ENCODE measurements at places on chromosomes 11 and 22.

GRCh38 chr11:89203814-89204213, 26.1 kb downstream of the TYR start:
- DNase-seq: no peak

GRCh38 chr22:37633089-37633624, 6.3 kb upstream of the SH3BP1 start:
- DNase-seq: no peak

DNA sequence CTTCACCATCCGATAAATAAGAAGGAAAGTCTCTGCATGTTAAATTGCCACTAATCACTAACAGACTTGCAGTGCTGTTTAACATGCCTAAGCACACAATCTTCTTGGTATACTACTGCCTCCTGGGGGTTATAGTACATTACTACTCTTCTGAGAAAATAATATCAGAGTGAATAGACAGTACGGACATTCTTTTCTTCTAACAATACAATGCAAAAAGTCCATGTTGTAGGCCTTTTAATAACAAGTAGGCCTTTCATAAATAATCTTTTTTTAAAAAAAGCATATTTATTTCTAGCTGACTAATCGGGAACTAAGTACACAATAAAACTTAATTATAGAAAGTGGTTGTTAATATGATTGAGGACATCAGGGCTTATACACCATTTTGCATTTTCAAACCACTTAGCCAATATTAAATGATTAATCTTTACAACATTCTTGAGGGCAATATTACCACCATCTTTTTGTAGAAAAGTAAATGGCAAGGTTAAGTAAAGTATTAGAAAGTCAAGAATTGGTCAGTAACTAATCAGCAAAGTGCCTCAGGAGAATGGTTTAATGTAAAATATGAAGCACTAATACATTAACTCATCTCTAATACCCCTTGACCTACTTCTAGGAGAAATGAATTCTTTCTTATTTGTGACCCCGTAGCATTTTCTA, 84.7 kb downstream of the TTC28 start:
- DNase-seq: no peak

GRCh38 chr22:22935056-22935545, 47.5 kb downstream of the IGLL5 start:
- DNase-seq: no peak

GRCh38 chr11:61968758-61969390, 1.4 kb upstream of the FTH1 start:
- DNase-seq: no peak

- DNase-seq: no peak
Observed at GRCh38 chr11:134481933-134482527, 70.0 kb upstream of the B3GAT1 start.

DNA sequence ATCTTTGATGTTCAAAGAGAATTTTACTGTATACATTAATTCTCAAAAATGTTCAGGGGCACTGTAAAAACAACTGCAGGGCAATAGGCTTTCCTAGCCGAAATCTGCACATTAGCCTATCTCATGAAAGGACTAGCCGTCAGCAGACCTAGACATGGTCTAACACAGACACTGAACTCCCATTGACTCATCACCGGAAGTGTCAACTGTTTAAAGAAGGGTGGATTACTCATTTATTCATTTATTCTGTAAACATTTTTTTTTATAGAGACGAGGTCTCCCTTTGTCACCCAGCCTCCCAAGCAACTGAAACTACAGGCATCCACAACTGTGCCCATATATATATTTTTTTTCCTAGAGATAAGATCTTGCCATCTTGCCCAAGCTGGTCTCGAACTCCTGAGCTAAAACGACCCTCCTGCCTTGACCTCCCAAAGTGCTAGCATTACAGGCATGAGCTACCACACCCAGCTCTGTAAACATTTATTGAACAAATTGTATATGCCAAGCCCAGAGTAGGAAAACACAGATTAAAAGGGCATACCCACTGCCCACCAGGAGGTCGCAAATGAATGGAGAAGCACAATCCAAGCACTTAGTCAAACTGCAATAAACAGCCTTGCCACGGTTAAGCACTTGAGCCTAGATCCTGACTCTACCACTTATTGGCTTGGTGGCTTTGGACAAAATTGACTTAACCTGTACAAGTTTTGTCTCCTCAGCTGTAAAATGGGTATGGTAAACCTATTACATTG, 26.6 kb downstream of the RAB30 start:
- no peak for DNase-seq

DNA sequence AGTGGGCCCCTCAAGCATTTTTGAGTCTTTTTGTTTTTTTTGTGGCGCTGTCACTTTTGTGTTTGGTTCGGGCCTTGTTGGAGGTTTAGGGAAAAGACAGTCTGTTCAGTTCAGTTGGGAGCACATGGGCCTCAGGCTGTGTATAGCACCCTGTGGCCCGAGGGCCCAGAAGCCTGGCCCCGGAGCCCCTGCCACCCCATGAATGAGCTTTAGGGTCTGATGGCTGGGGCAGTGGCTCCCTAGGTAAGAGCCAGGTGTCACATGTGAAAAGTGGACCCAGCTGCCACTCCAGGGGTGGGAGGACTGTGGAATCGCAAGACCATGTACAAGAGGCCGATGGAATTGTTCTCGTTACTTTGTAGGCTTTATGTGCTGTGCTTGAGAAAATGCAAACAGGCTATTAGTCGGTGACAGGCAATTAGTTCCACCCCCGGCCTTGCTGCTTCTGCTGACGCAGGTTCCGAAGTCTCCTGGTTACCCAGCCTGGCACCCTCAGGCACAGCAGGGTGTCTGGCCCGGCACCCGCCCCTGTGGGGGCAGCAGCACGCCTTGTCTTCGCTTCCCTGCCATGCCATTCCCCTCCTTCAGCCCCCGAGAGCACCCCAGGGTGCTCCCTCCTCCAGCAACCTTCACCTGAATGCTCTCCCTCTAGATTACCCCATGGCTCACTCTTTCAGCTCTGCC, 38.2 kb upstream of the PARVG start:
- DNase-seq: no peak

DNA sequence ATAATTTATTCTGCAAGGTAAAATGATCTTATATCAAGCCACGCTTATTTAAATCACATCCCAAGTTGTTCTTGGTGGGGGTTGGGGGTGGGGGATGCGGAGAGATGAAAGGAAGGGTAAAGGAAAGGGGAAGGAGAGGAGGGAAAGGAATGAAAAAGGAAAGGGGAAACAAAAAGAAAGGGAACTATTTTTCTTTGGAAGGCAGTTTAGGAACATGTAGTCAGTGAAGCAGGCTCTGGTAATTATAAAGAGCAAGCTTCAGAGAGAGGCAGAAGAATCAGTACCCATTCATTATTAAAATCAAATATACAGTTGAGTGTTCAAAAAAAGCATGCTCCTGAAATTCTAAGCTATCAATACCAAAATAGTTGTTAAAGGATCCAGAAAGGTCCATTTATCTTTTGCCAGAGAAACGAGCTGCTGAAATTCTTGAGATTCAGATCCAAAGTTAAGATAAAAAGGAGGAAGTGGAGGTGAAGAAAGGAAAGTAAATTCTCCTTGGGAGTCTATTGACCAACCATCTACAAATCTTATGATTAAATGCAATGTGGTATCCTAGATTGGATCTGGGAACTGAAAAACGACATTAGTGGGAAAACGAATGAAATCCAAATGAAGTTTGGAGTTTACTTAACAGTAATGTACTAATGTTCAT, 107.4 kb downstream of the SGSM3 start:
- DNase-seq: no peak

DNA sequence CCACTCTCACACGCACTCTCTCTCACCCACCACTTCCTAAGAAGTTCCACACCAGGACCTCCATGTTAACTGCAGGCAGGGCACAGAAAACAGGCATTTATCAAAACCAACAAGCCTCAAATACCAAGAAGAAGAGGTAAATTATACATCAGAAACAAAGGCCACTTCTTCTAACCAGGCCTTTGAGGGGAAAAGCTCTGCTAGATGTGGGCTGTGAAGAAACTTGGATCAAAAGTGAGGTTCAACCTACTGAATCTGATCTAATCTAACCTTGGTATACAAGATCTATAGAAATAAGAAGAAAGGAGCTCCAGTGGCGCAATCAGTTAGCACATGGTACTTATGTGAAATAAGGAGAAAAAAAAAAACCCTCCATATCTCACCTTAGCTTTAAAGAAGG, 91.9 kb downstream of the FAM168A start:
- DNase-seq: no peak

DNA sequence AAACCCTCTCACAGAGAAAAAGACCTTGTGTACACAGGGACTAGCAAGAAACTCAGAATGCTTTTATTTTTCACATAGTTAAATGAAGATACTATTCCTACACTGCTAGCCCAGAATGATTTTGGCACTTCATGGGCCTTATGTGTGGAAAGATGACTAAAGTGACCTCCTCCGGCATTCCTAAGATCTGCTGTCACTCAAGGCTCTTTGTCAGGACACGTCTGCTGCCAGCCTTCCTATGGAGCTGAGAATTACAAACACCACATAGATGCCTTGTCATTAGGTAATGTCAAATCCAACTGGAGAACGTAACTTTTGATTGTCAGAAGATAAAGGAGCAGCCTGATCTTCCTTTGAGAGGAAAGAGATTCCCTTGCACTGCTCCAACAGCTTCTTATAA, 249.1 kb downstream of the FAT3 start:
- DNase-seq: no peak
